NCI-H1048 (cell line): ENCODE measurements at places on chromosomes 12 and 14.

GRCh38 chr12:32846053-32846452 is 50.5 kb downstream of the PKP2 start:
- no peak for DNase-seq

- DNase-seq: peak; percentile 20
These were observed 395.2 kb upstream of the DCN start for GRCh38 chr12:91577586-91578539.

DNA sequence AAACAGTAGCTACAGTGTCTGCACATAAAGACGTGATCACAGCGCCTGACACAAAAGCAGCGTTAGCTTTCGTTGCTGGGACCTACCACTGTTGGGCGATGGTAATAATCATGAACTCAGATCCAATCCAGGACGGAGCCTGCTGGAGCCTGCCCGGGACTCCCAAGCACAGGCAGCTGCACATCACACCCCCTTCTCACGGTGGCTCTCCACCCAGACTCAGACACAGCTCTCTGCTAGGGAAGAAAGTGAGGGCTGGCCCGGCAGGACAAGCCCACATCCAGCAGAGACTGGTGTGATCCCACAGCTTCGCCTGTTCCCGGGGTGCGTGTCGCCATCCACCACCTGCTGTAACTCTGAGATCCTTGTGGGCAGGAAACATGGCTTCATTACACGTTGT is 49.9 kb upstream of the FOXN3 start:
- DNase-seq: no peak

- no peak for DNase-seq
These were observed 356.9 kb upstream of the STXBP6 start for GRCh38 chr14:25406818-25407217.

GRCh38 chr12:77514511-77514910 is 316.2 kb upstream of the NAV3 start:
- DNase-seq: no peak

- no peak for DNase-seq
These were observed 80.9 kb downstream of the CRADD start for GRCh38 chr12:93757792-93758694.

DNA sequence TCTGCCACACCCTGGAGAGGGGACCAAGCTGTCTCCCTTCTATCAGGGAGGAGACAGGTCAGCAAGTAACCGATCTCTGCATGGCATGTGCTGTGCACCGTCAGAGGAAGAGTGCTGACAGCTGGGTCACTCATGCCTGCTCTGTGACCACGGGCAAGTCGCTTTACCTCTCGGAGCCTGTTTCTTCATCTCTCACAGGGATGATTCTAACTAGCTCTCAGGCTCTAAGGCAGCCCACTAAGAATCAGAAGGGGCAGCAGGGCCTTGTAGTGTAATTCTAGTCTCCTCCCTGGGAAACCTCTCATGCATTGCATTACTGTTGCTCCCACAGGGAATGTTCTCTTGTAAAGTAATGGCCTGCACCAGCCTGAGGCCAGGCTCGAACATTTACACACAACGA is 11.9 kb downstream of the CD9 start:
- DNase-seq: no peak

DNA sequence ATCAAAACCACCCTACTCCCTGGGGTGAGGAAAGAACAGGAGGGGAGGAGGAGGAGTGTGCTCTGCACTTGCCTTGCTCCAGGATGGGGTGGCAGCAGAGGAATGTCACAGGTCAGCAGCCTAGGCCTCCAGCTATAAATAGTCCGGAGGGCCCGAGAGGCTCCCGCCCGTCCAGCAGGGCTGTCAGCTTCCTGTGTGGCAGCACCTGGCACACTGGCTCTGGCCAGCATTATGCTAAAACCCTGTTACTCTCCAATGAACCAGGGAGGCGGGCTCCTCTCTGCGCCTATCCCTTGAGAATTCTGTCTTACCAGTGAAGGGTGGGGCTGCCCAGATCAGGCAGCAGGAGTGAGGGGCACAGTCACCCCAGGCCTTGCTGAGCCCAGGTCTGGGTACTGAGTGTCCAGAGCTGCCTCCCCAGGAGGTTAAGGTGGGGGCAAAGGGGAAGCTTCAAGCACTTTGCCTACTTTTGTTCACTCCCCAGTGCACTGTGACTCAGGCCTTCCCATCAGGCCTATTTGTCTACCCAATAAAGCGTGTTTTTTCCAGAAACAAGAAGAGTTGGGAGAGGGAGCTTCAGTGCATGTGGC is 1.2 kb upstream of the COX14 start:
- DNase-seq: no peak

- DNase-seq: no peak
These were observed 59.0 kb downstream of the CFAP54 start for GRCh38 chr12:96548384-96548783.

DNA sequence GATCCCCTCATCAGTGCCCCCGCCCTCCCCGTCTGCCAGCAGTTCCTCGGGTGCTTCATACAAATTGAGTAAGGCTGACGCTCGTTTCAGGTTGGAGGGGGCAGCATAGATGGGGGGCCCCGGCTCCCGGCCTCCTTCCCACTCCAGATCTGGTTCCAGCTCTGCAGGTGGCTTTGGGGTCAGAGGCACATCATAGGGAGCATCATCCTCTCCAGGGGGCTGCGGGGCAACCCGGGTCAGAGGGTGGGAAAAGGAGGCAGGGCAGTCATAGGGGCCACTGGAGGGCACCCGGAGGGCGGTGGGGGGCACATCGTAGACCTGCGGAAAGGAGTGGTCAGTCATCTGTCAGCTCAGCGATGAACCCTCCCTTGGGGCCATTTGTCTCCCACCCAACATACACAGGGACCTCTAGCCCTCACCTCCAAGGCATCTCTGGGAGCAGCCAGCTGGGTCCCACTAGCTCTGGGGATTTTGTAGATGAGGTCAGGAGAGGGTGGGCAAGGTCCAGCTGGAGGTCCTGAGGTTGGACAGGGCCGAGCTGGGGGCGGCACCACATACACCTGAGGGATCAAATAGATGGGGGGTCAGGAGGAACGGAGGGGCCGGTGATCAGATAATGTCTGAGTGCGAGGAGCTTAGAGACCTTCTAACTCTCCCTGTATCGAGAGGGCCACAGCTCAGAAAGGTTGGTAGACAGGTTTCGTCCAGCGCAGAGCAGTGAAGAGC is 5.1 kb downstream of the EFS start:
- DNase-seq: no peak

GRCh38 chr14:23439107-23439835 is 3.8 kb upstream of the MYH7 start:
- no peak for DNase-seq

GRCh38 chr12:12804432-12804886 is 8.7 kb upstream of the DDX47 start:
- DNase-seq: no peak
